Spleen (tissue), 13 donors: ENCODE measurements at places on chromosomes 7 and 10. TPM values are rescaled to one million over a fixed set of nuclear protein-coding genes. Genes with fewer than 3 reads are reported as not detected.

DNA sequence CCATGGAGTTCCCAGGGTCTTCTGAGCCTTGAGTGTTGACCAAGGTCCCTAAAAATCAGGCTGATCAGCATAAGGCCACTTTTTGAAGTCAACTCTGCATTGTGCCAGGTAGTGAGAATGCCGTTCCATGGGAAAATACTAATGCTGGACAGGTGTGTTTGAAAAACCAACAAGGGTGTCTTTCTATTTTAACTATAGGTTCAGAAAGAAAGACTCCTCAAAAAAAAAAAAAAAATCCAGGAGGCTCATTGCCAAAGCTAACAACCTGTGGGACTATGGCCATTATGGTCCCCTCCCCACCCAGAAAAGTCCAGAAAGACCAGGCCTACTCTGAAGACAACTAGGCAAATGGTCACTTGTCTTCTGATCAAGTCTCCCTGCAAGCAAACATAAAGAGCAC lies 44.4 kb downstream of the NRAP start:
- no peaks in the 10 kb centered on the region for H3K4me1 ChIP-seq
- no peaks in the 10 kb centered on the region for H3K36me3 ChIP-seq
- no peak for DNase-seq
- H3K27ac ChIP-seq = no peak overlapping the region
- no peak overlapping the region for H3K4me3 ChIP-seq

- peaks cover 7% of the 10 kb centered on the region for H3K4me1 ChIP-seq
- H3K4me3 ChIP-seq = no peak overlapping the region
- no peak for DNase-seq
- H3K36me3 ChIP-seq = no peaks in the 10 kb centered on the region
Observed at GRCh38 chr7:143514995-143515735, 37.5 kb downstream of the TAS2R41 start.

GRCh38 chr7:75888464-75889222 lies 9.8 kb downstream of the RHBDD2 start:
- no peak overlapping the region for H3K27ac ChIP-seq
- H3K4me1 ChIP-seq = no peaks in the 10 kb centered on the region
- H3K4me3 ChIP-seq = no peak overlapping the region
- H3K36me3 ChIP-seq = peaks cover 60% of the 10 kb centered on the region
- H3K27me3 ChIP-seq = no peaks in the 10 kb centered on the region
- DNase-seq = no peak

DNA sequence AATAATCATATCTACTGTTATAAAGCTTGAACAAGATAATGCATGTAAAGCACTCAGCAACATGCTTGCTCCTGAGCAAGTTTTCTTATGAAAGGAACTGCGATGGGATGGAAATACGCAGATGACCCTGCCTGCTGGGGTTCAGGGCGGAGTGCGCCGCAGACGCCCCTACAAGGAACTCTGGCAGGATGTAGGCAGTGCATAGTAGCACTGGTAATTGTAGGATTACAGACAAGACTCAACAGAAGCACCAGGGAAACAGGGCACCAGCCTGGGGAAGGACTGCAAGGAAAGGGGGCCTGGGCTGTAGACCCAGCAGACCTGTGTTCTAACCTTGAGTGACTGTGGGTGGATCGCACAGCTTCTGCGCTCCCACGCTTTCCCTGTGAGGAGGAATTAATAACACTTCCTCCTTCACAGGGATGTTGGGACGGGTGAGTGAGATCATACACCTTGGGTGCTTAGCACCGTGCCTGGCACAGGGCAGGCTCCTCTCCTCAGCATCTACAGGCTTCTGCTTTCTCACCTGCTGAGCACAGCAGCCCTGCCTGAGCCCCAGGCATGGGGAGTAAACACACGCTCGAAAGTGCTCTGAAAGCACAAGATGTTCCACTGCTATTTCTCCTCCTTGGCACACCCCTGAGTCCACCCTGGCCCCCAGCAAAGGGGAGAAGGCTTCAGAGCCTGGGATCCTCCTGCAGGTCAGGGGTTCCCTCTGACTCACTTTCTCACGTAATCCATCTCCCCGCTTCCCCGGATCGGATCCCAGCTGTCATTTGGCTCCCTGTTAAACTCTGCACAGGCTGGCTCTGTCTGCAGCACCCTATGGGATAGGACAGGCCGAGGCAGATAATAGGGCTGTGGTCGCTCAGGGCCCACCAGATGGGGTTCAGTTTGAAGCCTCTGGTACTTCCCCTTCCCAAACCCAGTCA lies 19.2 kb downstream of the ITPRIP start:
- H3K36me3 ChIP-seq = peaks cover 23% of the 10 kb centered on the region
- no peak overlapping the region for H3K27ac ChIP-seq
- no peaks in the 10 kb centered on the region for H3K27me3 ChIP-seq
- peaks cover 77% of the 10 kb centered on the region for H3K4me1 ChIP-seq
- peak; percentile 79 for DNase-seq
- no peak overlapping the region for H3K4me3 ChIP-seq

GRCh38 chr7:5766321-5766761 lies 15.1 kb downstream of the RNF216 start:
- H3K4me1 ChIP-seq = peaks cover 71% of the 10 kb centered on the region
- DNase-seq = no peak
- H3K4me3 ChIP-seq = no peak overlapping the region
- H3K27me3 ChIP-seq = no peaks in the 10 kb centered on the region

- H3K36me3 ChIP-seq = no peaks in the 10 kb centered on the region
- H3K27ac ChIP-seq = no peak overlapping the region
- H3K4me1 ChIP-seq = no peaks in the 10 kb centered on the region
Observed at GRCh38 chr7:149319376-149319775, 57.4 kb downstream of the ZNF783 start.

- no peaks in the 10 kb centered on the region for H3K27me3 ChIP-seq
- no peak for DNase-seq
- no peaks in the 10 kb centered on the region for H3K4me1 ChIP-seq
- H3K27ac ChIP-seq = no peak overlapping the region
Observed at GRCh38 chr10:81081887-81082620, 544.4 kb downstream of the SH2D4B start.

DNA sequence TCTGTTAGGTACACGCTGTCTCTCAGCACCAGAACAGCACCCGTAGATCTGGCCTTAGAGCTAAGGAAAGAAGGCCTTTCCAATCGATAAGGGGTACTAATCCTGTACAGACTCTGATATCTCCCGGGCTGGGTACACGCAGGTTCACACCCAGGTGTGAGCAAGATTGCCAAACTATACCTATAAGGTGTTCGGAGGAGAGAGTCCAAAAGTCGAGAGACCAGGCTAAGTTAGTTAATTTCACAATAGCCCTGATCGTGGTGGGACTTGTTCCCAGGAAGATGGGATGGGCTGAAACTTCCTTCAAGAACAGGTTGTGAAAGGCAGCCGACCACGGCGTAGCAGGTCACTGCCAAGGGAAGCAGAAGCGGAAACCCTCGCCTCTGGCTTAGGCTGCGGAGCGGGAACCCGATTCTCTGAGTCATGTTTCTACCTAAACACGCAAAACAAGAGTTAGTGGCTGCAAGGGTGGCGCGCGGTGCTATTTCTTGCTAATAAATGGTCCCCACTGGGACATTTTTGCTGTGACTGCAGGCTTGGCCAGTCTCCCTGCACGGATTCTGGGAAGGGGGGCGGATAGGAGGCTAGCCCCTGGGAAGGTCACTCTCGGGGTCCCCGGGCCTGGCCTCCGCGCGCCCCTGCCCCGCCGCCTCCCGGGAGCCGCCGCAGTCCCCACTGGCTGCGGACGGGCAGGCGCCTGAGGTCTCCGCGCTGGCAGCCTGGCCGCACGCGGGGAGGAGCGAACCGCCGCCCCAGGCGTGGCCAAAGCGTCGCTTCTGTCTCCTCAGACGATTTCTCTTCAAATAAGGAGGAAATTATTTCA lies 75.4 kb upstream of the PDSS1 start:
- no peaks in the 10 kb centered on the region for H3K36me3 ChIP-seq
- peak overlapping the region; percentile 41 for H3K4me3 ChIP-seq
- H3K27ac ChIP-seq = peak overlapping the region; percentile 86
- peak; percentile 90 for DNase-seq
- peaks cover 27% of the 10 kb centered on the region for H3K27me3 ChIP-seq
- peaks cover 14% of the 10 kb centered on the region for H3K4me1 ChIP-seq

- no peak for DNase-seq
- peaks cover 28% of the 10 kb centered on the region for H3K4me1 ChIP-seq
- H3K27me3 ChIP-seq = no peaks in the 10 kb centered on the region
- H3K4me3 ChIP-seq = no peak overlapping the region
- H3K36me3 ChIP-seq = no peaks in the 10 kb centered on the region
- peak overlapping the region; percentile 38 for H3K27ac ChIP-seq
Observed at GRCh38 chr10:67784474-67784873, 53.5 kb downstream of the DNAJC12 start.

DNA sequence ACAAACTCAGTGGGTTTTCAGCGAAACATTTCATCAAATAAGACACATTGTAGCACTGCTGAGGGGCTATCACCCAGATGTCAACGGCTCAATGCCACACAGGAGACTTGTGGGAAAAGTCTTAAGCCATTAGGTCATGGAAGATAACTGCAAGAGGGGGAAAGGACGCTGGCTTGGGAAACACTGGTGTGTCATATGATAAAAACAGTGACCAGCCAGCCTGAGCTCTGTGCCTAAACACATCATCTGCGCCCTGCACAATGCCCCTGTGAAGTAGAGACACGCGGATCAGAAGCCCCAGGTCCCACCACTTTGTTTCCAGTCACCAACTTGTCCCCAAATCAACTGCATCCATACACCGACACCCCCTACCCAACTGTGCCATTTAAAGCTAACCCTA lies 116.7 kb downstream of the TNS3 start:
- H3K27me3 ChIP-seq = no peaks in the 10 kb centered on the region
- H3K27ac ChIP-seq = no peak overlapping the region
- no peak overlapping the region for H3K4me3 ChIP-seq
- peaks cover 35% of the 10 kb centered on the region for H3K4me1 ChIP-seq

DNA sequence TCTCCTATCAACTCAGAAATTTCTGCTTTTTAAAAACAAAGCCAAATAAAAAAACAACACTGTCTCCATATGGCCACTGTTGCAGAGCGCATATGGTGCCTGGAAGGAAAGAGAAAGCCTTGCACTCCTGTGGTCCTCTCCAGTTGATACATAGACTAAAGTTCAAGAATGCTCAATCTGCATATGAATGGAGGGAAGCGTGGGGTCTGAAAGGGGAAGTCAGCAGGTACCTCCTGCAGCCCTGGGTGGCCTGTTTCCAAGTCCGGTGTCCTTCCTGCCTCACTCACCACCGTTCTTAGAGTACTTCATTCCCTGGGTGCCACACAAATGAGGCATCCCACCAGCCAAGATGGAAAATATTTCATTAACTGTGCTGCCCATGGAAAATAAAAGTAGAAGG lies 138.3 kb upstream of the PALS2 start:
- H3K27ac ChIP-seq = no peak overlapping the region
- H3K4me1 ChIP-seq = no peaks in the 10 kb centered on the region
- H3K27me3 ChIP-seq = no peaks in the 10 kb centered on the region
- H3K4me3 ChIP-seq = no peak overlapping the region
- H3K36me3 ChIP-seq = no peaks in the 10 kb centered on the region
- DNase-seq = no peak

- no peaks in the 10 kb centered on the region for H3K27me3 ChIP-seq
- DNase-seq = no peak
- H3K4me3 ChIP-seq = no peak overlapping the region
- no peaks in the 10 kb centered on the region for H3K36me3 ChIP-seq
- H3K27ac ChIP-seq = no peak overlapping the region
Observed at GRCh38 chr7:9983048-9983447, 990.6 kb upstream of the PHF14 start.

GRCh38 chr10:25552283-25552919 lies 377.6 kb downstream of the GPR158 start:
- H3K4me1 ChIP-seq = no peaks in the 10 kb centered on the region
- H3K4me3 ChIP-seq = no peak overlapping the region
- H3K36me3 ChIP-seq = no peaks in the 10 kb centered on the region
- H3K27me3 ChIP-seq = no peaks in the 10 kb centered on the region

GRCh38 chr10:84683550-84683949 lies 355.2 kb downstream of the CCSER2 start:
- no peaks in the 10 kb centered on the region for H3K4me1 ChIP-seq
- H3K27ac ChIP-seq = no peak overlapping the region
- no peak for DNase-seq
- H3K4me3 ChIP-seq = no peak overlapping the region
- H3K27me3 ChIP-seq = no peaks in the 10 kb centered on the region

- DNase-seq = no peak
- H3K4me3 ChIP-seq = no peak overlapping the region
- no peaks in the 10 kb centered on the region for H3K4me1 ChIP-seq
- no peaks in the 10 kb centered on the region for H3K27me3 ChIP-seq
Observed at GRCh38 chr10:109846832-109847231, 76.5 kb downstream of the XPNPEP1 start.

DNA sequence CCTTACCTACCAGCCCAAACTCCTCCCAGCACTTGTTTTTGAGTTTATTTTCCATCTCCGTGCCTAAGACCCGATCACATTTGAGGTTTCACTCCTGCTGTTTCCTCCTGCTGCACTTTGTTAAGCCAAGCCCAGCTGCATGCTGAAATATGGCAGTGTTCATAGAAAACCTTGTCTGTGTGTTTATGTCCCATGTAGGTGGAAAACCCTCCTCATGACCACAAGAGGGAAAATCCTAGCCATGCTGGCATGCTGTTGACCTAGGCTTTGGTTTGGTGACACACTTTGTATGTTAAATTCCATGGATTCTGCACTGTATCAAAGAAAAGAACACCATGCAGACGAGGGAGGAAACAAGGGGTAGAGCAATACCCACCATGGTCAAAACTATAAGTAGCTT lies 154.4 kb downstream of the CUBN start:
- DNase-seq = no peak
- no peaks in the 10 kb centered on the region for H3K36me3 ChIP-seq
- no peaks in the 10 kb centered on the region for H3K27me3 ChIP-seq
- no peak overlapping the region for H3K4me3 ChIP-seq

- H3K27me3 ChIP-seq = no peaks in the 10 kb centered on the region
- H3K4me3 ChIP-seq = no peak overlapping the region
- no peaks in the 10 kb centered on the region for H3K4me1 ChIP-seq
- DNase-seq = no peak
- no peaks in the 10 kb centered on the region for H3K36me3 ChIP-seq
Observed at GRCh38 chr10:115849197-115849596, 423.8 kb downstream of the GFRA1 start.

DNA sequence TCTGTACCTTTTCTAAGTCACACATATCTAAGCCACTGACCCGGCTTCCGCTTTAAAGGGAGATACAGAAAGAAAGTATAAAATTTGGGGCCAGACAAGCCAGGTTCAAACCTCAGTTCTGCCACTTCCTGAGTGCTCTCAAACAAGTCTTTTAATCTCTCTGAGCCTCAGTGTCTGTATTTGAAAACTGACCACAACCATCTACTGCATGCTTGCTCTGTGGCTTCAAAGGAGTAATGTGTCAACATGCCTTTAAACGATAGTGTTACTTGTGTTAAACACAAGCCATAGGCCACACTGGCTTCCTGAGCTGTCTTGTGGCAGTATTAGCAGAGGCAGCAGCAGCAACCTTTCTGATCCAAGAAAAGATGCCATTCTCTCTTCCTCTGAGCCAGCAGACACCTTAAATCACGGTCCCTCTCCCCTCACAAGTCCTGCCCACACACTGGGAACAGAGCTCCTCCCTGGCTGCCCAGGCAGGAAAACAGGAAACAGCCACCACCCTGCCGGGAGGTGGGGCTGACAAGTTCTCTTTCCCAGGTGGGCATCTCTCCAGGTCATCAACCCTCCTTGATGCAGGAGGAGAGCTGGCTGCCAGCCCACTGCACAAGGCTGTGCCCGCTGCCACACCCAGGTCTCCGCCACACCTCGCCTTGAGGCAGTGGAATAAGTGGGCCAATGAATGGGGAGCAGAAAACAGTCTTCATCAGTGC lies 10.7 kb downstream of the HIP1 start:
- H3K4me3 ChIP-seq = no peak overlapping the region
- DNase-seq = peak; percentile 78
- peak overlapping the region; percentile 69 for H3K27ac ChIP-seq
- H3K27me3 ChIP-seq = no peaks in the 10 kb centered on the region
- H3K4me1 ChIP-seq = peaks cover 34% of the 10 kb centered on the region
- peaks cover 4% of the 10 kb centered on the region for H3K36me3 ChIP-seq

Gene AKR1C2
- 2.3 TPM for polyA plus RNA-seq

Gene WIPF3
- 0.61 TPM for polyA plus RNA-seq

Gene CLCN1
- 0.08 TPM for polyA plus RNA-seq

Gene JCAD
- 0.83 TPM for polyA plus RNA-seq

Gene SPDYE2
- polyA plus RNA-seq = not detected

Gene ASB15
- not detected for polyA plus RNA-seq
